ENCODE measurements at places on chromosomes 12 and 14.

- no peak for DNase-seq
These were observed 47.4 kb downstream of the CHST11 start for GRCh38 chr12:104504146-104504545.

- no peak for DNase-seq
These were observed 3.0 kb upstream of the EP400 start for GRCh38 chr12:131946757-131947156.

DNA sequence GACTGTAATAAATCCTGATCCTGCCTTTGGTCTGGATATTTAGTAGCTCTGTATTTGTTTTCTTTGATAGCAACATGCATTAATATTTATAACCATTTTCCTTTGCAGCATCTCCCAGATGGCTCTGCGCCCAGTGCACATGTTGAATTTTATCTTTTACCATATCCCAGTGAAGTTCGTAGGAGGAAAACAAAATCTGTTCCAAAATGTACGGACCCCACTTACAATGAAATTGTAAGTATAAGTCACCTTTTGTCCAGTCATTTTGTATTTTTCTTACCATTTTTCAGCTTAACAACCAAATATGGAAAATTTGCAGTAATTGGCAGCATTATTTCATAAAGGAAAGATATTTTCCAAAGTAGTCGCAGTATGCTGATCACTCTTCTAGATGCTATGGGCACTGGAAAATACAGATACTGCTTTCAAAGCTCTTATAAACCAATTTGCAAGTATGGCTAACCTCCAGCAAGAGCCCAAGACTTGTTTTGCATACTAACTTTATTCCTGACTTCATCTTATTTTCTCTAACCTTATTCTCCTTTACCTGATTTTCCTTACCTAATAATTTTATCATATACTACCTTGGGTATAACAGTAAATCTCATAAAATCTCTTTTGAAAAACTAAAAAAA, 97.4 kb downstream of the PLCZ1 start:
- no peak for DNase-seq

GRCh38 chr14:92392711-92393110, 69.7 kb downstream of the SLC24A4 start:
- no peak for DNase-seq

GRCh38 chr12:5778821-5779220, 166.2 kb downstream of the ANO2 start:
- DNase-seq: no peak

- DNase-seq: no peak
These were observed 65.9 kb downstream of the FGD6 start for GRCh38 chr12:95151406-95151805.

- no peak for DNase-seq
These were observed 341.8 kb downstream of the FSCB start for GRCh38 chr14:44165286-44165685.

GRCh38 chr14:57749267-57749666, 116.6 kb downstream of the SLC35F4 start:
- no peak for DNase-seq

DNA sequence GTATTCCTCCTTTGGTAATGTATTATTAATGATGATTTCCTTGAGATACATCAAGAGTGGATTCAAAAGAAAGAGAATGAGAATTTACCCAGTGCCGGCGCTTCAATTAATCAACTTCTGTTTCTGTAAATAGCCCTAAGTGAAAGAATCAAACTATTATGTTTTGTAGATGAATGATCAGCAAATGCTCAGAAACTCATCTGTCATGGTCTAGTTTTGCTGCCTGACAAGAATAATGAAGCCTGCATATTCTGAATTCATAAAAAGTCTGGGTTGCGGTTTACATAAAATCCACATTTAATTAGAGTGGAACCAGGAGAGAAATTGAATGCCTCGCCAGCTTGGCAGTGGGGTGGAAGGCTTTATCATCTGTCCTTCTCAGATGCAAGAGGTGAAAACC, 325.3 kb downstream of the GALC start:
- no peak for DNase-seq

All from T follicular helper cell (primary cell).